ENCODE measurements at places on chromosomes 6 and 20.

- H3K4me3 ChIP-seq = no peak overlapping the region
- H3K4me1 ChIP-seq = no peaks in the 10 kb centered on the region
- DNase-seq = no peak
- no peak overlapping the region for H3K27ac ChIP-seq
- H3K27me3 ChIP-seq = no peaks in the 10 kb centered on the region
These were observed 94.5 kb upstream of the NRSN1 start for GRCh38 chr6:24031496-24031895.

DNA sequence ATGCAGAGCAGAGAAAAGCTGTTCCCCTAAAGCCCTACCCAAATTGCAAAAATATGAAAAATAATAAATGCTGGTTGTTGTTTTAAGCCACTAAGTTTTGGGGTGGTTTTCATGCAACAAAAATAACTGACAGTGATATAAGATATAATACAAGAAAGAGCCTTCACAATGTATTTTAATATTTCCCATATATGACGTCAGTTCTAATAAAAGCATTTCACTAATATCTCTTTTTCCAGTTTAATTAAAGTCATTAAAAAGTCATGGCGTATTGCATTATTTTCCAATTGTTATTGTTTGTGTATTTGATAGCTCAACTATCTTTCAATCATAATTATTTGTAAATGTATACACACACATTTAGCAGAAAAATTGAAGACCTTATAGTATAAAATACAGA is 134.7 kb upstream of the EPHA7 start:
- no peak overlapping the region for H3K27ac ChIP-seq
- no peaks in the 10 kb centered on the region for H3K27me3 ChIP-seq
- DNase-seq = no peak
- H3K36me3 ChIP-seq = no peaks in the 10 kb centered on the region
- H3K4me3 ChIP-seq = no peak overlapping the region

GRCh38 chr6:37020381-37020780 is 14.9 kb downstream of the FGD2 start:
- H3K36me3 ChIP-seq = no peaks in the 10 kb centered on the region
- DNase-seq = no peak
- H3K27ac ChIP-seq = no peak overlapping the region
- no peaks in the 10 kb centered on the region for H3K27me3 ChIP-seq

DNA sequence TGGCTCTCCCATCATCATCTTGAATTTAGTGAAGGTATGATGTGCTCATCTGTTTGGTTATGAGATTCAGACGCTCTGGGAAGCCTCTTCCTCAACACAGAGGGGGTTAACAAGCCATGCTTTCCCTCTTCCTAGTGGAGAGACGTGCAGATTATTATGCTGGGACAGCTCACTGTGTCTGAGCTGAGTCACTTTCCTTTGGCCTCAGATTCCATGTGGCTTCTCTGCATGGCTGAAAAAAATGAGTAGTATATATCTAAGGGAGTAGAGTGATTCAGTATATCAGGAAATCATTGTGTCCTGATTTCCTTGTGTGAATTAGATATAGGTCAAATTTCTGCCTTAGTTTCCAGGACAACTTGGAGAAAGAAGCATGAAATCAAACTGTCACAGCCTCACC is 52.6 kb downstream of the FIG4 start:
- H3K27me3 ChIP-seq = no peaks in the 10 kb centered on the region
- peaks cover 5% of the 10 kb centered on the region for H3K36me3 ChIP-seq
- H3K27ac ChIP-seq = no peak overlapping the region
- DNase-seq = no peak

GRCh38 chr6:163405412-163406309 is 8.9 kb upstream of the QKI start:
- peak overlapping the region; percentile 86 for H3K4me3 ChIP-seq
- H3K27ac ChIP-seq = peak overlapping the region; percentile 89
- H3K4me1 ChIP-seq = peaks cover 18% of the 10 kb centered on the region
- H3K36me3 ChIP-seq = no peaks in the 10 kb centered on the region

- no peak overlapping the region for H3K27ac ChIP-seq
- no peak overlapping the region for H3K4me3 ChIP-seq
- DNase-seq = no peak
These were observed 15.6 kb downstream of the LRRN4 start for GRCh38 chr20:6038256-6038655.

- no peak overlapping the region for H3K4me3 ChIP-seq
- H3K4me1 ChIP-seq = no peaks in the 10 kb centered on the region
- H3K27ac ChIP-seq = no peak overlapping the region
These were observed 50.8 kb downstream of the EYA2 start for GRCh38 chr20:46945465-46945864.

GRCh38 chr6:38762848-38763247 is 47.7 kb downstream of the DNAH8 start:
- no peak overlapping the region for H3K27ac ChIP-seq
- H3K27me3 ChIP-seq = peaks cover 23% of the 10 kb centered on the region
- no peak for DNase-seq
- H3K4me3 ChIP-seq = no peak overlapping the region

DNA sequence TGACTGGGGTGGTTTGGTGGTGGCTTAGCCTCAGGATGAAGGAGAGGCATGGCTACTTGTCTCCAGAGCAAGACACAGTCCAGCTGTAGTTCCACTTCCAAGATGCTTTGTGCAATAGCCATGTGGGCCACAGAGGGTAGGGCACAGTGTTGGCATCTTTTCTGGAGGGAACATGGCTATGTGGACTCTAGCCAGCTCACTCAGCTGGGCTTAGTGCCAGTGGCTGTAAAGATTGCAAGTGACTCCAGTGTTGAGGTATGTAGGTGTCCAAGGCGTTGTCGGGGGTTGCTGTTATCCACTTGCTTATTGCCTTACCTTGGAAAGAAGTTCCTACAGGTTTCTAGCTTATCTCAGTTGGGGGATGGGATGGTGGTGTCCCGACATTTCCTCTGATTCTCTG is 233.4 kb downstream of the CD109 start:
- H3K36me3 ChIP-seq = no peaks in the 10 kb centered on the region
- DNase-seq = no peak
- H3K27ac ChIP-seq = no peak overlapping the region
- H3K27me3 ChIP-seq = no peaks in the 10 kb centered on the region
- no peak overlapping the region for H3K4me3 ChIP-seq
- H3K4me1 ChIP-seq = no peaks in the 10 kb centered on the region

DNA sequence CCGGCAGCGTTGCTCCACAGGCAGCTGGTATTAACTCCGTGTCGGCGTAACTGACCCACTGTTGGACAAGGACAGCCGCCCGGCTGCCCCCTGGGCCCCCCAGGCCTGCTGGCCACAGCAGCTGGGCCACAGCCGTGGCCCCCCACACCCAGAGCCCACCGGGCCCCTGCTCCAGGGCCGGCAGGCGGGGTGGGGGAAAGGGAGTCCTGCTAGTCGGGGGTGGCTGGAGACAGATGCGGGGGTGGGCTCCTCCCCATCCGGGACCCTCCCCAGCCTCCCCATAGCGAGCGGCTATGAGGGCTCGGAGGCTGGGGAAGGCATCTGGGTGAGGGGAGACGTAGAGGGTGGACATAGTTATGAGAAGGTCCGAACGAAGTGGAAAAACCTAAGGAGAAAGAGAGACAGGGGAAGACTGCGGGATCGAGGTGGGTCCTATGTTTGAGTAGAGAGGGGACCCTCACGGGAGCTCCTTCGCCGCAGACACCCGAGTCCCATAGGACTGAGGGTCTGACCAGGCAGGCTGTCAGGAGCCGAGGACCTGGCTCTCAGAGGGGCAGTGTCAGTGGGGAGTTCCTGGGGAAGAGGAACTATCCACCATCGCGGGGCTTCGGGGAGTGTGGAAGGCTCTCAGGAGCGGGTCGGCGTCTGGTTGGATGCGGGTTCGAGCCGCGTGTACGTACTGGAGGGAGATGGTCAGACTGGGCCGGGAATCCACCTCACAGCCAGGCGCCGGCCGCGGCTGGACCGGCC is 511 bp downstream of the VARS1 start:
- H3K4me3 ChIP-seq = peak overlapping the region; percentile 98
- H3K27me3 ChIP-seq = no peaks in the 10 kb centered on the region
- peak overlapping the region; percentile 96 for H3K27ac ChIP-seq
- H3K4me1 ChIP-seq = peaks cover 58% of the 10 kb centered on the region
- DNase-seq = no peak

GRCh38 chr6:31634131-31634530 is 13.6 kb downstream of the PRRC2A start:
- H3K36me3 ChIP-seq = peaks cover 47% of the 10 kb centered on the region
- H3K4me3 ChIP-seq = no peak overlapping the region
- H3K27me3 ChIP-seq = no peaks in the 10 kb centered on the region
- peak overlapping the region; percentile 39 for H3K27ac ChIP-seq
- H3K4me1 ChIP-seq = peaks cover 21% of the 10 kb centered on the region

DNA sequence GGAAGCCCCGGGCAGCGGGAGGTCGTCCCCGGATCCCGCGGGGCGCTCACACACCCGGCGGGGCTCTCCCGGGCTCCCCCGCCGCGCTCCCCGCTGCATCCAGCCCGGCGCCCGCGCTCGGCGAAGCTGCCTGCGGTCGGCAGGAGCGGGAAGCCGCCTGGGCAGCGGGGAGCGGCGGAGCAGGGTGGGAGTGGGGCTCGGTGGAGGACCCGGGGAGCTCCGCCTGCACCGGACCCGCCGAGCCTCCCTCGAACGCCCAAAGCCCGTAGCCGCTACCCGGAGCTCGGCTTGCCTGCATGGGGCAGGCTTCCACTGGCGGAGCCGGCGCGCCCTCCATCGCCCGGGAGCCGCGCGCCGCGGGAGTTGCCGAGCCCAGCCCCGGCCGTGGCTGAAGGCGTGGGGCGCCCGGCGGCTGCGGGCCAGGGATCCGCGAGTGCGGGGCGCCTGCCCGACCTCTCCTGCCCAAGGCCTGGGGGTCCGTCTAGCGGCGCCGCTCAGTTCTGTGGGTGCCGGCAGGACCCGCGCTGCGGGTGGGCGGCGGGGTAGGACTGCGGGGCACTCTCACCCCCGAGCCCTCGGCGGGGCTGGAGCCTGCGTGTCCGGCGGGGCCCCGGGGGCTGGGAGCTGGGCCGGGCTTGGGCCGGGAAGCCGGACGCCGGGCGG is 671 bp downstream of the CDH4 start:
- no peak overlapping the region for H3K27ac ChIP-seq
- DNase-seq = no peak
- H3K27me3 ChIP-seq = peaks cover 55% of the 10 kb centered on the region
- no peaks in the 10 kb centered on the region for H3K36me3 ChIP-seq
- H3K4me1 ChIP-seq = no peaks in the 10 kb centered on the region

DNA sequence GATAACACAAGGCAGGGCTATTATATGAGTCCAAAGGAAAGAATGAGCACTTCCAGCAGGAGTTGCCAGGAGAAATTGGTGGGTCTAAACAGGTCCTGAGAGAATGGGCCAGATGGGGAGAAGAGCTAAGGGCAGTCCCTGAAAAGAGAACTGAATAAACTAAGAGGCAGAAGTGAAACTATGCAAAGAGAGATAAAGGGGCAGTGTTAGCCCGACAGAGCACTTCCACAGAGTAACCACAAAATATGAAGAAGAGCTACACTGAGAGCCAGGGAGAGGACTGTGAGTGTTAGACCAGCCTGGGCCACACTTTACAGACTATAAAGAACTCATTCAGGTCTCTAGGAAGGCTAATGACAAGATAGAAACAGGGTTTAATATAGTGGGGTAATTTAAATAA is 43.8 kb downstream of the RALGAPA2 start:
- peaks cover 26% of the 10 kb centered on the region for H3K4me1 ChIP-seq
- H3K27ac ChIP-seq = no peak overlapping the region
- H3K4me3 ChIP-seq = no peak overlapping the region
- no peaks in the 10 kb centered on the region for H3K27me3 ChIP-seq
- peaks cover 2% of the 10 kb centered on the region for H3K36me3 ChIP-seq

DNA sequence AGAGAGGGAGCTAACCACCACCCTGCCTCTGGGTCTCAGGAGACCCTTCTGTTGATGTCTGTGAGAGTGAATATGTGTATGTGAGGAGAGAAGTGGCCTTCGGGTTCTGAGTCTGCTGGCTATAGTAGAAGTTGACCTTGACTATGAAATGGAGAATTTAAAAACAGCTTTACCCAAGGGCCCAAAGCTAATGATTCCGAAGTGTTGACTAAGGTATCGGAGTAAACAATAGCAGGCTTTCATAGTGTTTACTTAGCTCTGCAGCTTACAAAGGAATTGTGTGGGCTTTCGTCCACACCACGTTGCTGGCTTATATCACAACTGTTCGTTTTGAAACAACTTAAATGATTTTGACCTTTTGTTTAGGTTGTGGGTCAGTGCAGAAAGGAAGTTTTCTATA is 126.5 kb upstream of the JAG1 start:
- no peak for DNase-seq
- H3K27me3 ChIP-seq = no peaks in the 10 kb centered on the region
- H3K4me3 ChIP-seq = no peak overlapping the region
- H3K36me3 ChIP-seq = no peaks in the 10 kb centered on the region

- peak overlapping the region; percentile 58 for H3K27ac ChIP-seq
- peaks cover 36% of the 10 kb centered on the region for H3K36me3 ChIP-seq
- peaks cover 9% of the 10 kb centered on the region for H3K4me1 ChIP-seq
- H3K27me3 ChIP-seq = no peaks in the 10 kb centered on the region
- H3K4me3 ChIP-seq = no peak overlapping the region
These were observed 157.3 kb downstream of the DTNBP1 start for GRCh38 chr6:15505463-15505918.

DNA sequence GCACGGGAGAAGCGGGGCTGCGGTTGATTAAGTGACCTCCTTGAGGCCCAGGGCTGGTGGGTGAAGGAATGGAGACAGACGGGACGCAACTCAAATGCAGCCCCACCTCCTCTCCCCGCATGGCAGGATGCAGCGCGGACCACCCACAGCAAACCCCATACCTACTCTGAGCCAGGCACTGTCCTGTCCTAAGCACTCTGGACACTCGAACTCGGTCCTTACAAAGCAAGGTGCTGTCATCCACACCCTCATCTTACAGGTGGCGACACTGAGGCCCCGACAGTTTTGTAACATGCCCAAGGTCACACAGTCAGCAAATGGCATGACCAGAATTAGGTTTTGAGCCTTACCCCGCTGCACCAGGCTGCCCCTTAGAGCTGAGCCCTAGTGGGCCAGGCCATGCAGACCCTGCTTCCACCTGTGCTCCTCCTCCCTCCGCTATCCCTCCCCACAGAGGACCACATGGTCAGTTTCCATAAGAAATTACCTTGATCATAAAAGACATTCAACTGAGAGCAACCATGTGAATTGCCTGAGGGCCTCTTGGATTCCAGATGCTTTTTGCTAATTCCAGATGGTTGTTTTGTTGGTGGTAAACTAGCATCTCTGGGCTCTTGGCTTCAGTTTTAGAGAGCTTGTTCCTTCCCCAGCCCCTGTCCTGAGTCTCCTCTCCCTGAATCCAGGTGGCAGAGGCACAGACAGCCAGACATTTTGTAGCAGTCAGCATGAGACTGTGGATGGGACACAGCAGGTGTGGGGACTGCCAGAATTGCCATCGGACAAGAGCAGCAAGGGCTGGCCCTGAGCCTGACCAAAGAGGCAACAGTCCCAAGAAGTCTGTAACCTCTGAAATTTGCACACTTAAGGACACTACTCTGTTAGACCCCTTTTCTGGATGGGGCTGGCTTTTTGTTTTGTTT is 171.9 kb upstream of the PMEPA1 start:
- no peaks in the 10 kb centered on the region for H3K4me1 ChIP-seq
- peaks cover 10% of the 10 kb centered on the region for H3K27me3 ChIP-seq
- H3K27ac ChIP-seq = no peak overlapping the region
- no peak for DNase-seq
- no peak overlapping the region for H3K4me3 ChIP-seq

- no peak for DNase-seq
- no peak overlapping the region for H3K4me3 ChIP-seq
- peaks cover 3% of the 10 kb centered on the region for H3K36me3 ChIP-seq
- no peak overlapping the region for H3K27ac ChIP-seq
- peaks cover 17% of the 10 kb centered on the region for H3K4me1 ChIP-seq
- peaks cover 15% of the 10 kb centered on the region for H3K27me3 ChIP-seq
These were observed 100.3 kb downstream of the ZNF217 start for GRCh38 chr20:53493311-53493857.

GRCh38 chr20:24321973-24322372 is 147.5 kb upstream of the SYNDIG1 start:
- H3K4me1 ChIP-seq = peaks cover 9% of the 10 kb centered on the region
- no peak overlapping the region for H3K27ac ChIP-seq
- H3K36me3 ChIP-seq = no peaks in the 10 kb centered on the region
- DNase-seq = no peak
- H3K4me3 ChIP-seq = no peak overlapping the region
